ENCODE measurements at places on chromosomes 2 and 18.
A peak's percentile ranks its signal among the peaks of the same experiment; 100 is the strongest.

DNA sequence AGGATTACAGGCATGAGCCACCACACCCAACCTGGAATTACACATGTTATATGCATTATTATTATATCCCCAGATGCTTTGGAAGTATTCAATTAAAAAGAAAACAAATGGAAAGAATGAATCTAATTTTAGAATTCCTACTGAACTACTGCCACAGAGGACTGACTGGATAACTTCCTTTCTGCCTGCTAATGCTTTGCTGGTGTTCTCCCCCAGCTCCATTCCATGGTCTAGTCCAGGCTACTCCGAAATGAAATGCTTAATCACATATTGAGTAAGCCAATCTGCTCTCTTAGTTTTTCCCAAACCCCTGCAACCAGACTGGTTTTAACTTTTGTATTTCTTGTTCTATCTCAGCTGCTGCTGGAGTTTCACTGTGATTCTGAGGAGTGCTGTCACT lies 519.1 kb downstream of the SOX11 start:
- no peak for DNase-seq

DNA sequence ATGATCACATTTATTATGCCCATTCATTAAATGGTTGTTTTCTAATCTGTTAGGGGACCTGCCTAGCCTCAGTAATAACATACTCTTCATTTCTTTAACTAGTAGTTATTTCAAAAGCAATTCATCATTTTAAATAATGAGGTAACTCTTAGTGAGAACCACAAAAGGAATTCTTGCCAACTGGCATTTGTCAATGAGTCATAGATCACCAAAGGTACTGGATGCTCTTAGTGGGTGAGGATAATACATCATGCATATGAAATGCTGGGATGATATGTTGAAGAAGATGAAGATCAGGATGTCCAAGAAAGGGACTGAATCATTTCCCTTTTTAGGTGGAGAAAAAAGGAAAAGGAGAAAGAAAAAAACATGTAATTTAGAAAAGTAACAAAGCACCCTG lies 826.2 kb upstream of the DDX18 start:
- no peak for DNase-seq

- DNase-seq = no peak
These were observed 73.1 kb downstream of the TGOLN2 start for GRCh38 chr2:85254540-85255300.

DNA sequence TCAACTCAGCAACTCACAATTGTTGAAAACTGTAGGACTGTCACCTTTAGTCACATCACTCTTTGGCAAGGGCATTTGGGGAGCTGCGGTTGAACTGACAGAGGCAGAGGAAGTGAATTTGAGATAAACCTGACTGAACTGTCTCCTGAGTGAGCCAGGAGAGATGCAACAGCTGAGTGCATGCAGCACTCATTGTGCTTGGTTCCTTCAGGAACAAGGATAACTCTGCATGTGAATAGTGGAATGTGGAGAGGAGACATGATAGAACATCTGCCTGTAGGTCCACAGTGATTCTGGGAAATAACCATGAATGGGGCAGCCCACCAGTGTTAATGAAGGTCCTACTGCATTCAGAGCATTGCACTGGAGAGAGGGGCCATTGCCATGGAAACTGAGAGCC lies 494.7 kb downstream of the STK39 start:
- no peak for DNase-seq

- no peak for DNase-seq
These were observed 45.6 kb downstream of the DDX18 start for GRCh38 chr2:117859924-117860647.

- peak; percentile 47 for DNase-seq
These were observed 175.7 kb downstream of the SOCS6 start for GRCh38 chr18:70464343-70465114.

DNA sequence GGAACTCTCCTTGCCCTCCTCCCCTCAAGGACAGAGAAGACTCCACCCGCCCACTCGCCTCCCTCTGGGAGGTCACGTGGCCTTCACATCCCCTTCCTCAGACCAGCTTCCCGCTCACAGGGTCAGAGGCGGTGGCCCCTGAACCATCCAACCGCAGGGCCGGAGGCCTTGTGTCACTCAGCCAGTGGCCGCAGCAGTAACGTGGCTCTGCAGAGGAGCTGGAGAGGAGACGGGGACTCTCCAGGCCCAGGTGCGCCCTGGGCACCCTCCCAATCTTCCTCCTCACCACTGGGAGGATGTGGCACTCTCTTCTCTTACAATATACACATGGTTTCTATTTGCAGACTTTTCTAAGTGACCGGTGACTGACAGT lies 161.7 kb downstream of the TWIST2 start:
- DNase-seq = no peak

DNA sequence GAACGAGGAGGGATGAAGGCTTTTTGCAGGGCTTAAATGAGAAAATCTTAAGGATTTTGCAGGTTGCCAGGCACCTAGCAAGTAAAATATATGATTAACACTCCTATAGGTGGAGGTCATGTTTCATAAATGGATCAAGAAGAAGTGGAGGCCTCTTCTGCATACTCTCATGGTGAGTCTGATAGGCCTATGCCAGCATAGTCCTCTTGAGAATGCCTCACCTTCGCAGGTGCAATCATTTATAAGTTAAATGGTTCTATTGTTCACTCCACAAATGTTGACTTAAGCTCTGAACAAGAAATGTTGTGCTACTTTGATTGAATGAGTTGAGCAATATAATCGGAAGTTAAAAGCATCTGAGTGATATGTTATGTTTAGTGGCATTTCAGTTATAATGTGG lies 12.1 kb downstream of the LRRTM1 start:
- no peak for DNase-seq

GRCh38 chr2:136305517-136306192 lies 187.7 kb upstream of the CXCR4 start:
- no peak for DNase-seq

- no peak for DNase-seq
These were observed 17.9 kb downstream of the KCNIP3 start for GRCh38 chr2:95314964-95315611.

DNA sequence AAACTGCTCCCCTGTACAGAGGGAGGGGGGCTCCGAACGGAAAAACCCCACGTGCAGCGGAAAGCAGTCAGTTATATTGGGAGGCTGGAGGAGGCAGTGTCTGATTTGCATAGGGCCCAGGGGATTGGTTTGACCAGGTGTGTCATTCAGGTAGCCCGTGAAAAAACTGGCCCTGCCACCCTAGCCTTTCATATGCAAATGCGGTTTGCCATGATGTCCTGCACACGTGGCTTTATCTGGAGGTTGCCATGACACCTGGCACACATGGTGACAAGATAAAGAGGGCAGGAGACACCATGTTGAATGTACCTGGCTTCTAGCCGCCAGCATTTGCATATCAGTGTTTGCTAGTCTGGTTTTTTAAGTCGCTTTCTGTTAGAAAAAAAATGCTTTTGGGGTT lies 20.5 kb downstream of the SLC25A52 start:
- no peak for DNase-seq

Measured in anterior cingulate cortex (tissue), 58 donors.